ENCODE measurements at places on chromosomes 11 and 22.

GRCh38 chr11:118908264-118908663 is 17.5 kb downstream of the BCL9L start:
- DNase-seq = no peak

DNA sequence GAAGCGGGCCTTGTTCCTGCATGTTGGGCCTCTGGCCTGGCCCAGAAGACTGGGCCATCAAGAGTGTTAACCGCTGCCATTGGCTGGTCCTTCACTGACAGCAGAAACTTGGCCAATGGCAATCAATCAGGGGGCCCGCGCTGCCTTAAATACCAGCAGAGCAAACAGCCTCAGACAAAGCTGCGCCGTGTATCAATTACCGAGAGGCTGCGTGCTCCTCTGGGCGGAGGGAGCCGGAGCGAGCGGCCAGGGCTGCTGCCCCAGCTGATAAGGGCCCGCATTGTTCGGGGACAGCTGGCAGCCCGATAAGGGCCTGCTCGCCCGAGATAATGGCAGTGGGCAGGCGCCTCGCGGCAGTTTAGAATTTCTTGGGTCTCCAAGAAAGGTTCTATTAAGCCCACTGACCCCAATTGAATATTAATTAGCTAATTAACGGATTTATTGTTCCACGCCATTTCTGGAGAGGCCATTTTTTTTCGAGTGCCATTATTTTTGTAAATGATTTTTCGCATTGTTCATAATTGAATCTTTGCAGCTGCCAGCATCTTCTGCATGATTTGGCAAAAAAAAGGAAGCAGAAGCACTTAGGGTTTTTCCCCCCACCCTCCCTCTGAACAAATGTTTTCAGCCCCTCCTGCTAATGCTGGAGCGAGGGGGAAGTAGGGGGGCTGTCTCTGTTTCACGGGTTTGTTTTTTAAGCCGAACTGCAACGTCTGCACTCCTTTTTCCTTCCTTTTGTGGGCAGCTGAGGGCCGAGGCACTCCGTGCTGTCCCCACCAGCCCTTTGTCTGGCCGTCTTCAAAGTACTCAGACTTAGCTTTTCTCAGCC is 37.6 kb upstream of the RIC3 start:
- DNase-seq = no peak

DNA sequence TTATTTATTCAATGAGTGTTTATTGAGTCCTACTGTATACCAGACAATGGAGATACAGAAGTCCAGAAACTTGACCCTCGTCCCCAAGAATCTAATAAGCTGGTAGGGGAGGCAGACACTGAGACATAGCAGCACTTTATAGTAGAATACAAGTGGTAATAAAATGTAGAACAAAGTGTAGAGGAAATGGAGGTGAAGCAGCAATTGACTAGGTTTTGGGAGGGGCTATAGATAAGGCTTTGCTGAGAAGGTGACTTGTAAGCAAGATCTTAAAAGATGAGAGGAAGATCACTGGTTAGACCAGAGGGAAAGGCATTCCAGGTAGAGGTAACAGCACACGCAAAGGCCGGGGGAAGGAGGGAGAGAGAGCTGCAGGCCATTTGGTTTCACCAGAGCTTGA is 57.3 kb downstream of the ZBTB16 start:
- no peak for DNase-seq

DNA sequence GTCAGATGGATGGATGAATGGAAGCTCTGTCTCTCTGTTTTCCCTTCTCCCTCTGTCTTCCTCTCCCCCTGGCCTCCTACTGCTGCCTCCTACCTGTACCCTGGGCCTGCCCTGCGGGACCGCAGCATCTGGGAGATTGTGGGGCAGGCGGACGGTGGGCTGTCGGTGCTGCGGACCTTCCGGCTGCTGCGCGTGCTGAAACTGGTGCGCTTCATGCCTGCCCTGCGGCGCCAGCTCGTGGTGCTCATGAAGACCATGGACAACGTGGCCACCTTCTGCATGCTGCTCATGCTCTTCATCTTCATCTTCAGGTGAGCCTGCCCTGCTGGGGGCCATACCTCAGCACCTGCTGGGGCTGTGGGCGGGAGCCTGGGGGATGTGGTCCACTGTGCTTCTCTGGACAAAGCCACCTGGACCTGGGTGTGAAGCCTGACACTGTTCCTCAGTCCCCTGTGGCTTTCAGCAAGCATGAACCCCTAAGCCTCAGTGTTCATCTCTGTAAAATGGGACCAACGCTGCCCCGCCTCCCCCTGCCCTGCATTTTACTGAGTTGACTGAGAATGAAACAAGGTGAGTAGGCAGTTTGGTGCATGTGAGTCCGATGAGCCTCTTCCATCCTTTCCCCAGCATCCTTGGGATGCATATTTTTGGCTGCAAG is 88.4 kb downstream of the CACNA1I start:
- no peak for DNase-seq

- no peak for DNase-seq
Observed at GRCh38 chr11:11731311-11732083, 109.7 kb upstream of the GALNT18 start.

DNA sequence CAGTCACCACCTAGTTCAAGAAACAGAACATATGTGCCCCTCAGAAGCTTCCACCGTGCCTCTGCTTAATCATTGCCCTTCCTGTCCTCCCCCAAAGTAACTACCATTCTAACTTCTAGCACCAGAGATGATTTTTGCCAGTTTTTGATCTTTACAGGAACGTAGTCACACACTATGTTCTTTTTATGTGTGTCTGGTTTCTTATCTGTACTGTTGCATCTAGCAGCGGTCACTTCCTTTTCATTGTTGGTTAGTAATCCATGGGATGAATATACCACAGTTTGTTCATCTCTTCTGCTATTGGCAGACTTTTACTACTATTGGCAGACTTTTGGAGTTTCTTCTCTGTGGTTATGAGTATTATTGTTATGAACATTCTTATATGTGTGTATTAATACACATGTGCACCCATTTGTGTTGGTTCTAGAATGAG is 34.6 kb downstream of the SPECC1L start:
- DNase-seq = no peak

DNA sequence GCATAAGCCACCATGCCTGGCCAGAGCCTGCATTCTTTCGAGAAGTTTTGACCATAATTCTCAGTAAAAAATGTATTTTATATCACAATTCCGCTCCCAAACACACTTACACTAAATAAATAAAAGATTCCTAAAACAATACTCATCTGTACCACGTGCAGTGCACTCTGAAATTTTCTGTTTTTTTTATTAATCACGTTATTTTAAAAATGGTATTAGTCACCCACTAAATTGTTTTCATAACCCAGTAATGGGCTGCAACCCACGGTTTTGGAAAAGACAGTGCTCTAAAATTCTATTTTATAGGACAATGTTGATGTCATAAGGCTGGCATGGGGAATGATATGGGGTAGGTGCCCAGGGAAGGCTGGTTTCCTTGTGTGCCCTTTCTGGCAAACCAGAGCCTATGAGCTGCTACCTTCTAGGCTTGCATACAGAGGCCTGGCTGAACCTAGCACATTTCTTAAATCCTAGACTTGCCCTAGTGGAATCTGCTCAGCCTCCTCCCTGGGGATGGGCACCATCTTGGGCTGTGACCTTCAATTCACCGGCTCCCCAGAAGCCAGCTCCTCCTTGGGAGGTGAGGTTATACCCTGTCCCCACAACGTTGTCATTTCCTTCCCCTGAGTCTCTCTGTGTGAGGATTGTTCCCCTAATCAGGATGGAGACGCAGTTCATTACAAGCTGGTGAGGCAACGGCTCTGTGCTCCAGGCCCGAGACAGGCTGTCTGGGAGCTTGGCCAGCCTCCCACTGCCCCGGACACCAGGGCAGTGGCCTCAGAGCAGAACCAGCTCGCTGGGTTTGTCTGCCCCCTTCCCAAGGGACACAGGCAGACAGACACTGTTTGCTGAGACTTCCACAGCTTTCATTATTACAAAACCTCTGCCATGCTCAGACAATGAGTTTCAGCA is 116.5 kb upstream of the NAV2 start:
- DNase-seq = no peak

DNA sequence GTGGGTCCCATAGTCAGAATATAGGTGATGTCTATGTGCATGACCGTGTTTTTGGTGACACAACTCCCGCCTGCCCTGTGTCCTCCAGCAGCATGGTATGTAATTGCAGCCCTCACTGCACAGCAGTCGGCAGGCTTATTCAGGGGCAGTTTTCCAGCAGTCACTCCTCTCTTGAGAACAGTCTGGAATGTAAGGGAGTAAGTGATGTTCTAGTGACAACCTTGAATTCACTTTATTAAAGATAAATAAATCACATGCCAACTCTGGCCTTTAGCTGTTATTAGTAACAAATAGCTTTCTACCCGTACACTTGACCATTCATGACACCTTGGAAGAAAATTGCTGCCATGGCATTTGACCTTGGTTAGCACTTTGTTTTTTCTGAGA is 27.9 kb downstream of the ZNRF3 start:
- no peak for DNase-seq

DNA sequence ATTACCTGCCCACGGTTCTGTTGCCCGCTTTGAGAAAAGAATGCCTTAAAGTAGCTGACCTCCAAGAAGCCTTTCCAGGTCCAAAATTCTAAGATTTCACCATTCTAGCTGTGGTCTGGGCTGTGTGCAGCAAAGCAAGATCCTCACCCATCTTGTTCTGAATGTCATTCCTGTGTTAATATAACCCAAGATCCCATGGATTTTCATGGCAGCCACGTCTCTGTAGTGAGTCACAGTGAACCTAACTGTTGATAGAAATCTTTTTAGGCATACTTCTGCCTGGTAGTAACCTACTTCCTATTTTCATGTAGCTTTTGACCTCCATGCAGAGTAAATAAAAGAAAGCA is 210.0 kb downstream of the NAV2 start:
- DNase-seq = no peak

GRCh38 chr11:115585361-115586024 is 81.3 kb upstream of the CADM1 start:
- DNase-seq = no peak

DNA sequence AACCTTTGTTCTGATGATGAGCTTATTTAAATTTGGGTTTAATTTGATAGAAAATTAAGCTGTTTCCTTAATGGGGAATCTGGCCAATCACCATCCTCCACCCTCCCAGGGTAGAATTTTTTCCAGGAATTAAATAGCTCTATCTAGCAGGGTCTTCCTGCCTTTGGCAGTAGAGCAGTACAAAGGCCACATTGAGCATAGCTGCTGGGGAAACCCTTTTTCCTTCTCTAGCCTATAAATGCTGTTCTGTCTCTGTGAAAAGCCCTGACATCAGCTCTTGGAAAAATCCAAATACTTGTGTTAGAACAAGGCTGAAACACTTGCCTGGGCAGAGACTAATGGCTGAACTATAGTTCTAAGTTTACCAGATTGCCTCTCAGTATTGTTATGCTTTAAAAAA is 55.1 kb downstream of the ARHGEF12 start:
- no peak for DNase-seq

Data from effector memory CD8-positive, alpha-beta T cell (primary cell).